Stimulated activated CD4-positive, alpha-beta T cell treated with anti-CD3 and anti-CD28 coated beads, TNF-alpha, amount 100 ng/mL, for 48 hours (primary cell): ENCODE measurements at places on chromosomes 13 and 19.

DNA sequence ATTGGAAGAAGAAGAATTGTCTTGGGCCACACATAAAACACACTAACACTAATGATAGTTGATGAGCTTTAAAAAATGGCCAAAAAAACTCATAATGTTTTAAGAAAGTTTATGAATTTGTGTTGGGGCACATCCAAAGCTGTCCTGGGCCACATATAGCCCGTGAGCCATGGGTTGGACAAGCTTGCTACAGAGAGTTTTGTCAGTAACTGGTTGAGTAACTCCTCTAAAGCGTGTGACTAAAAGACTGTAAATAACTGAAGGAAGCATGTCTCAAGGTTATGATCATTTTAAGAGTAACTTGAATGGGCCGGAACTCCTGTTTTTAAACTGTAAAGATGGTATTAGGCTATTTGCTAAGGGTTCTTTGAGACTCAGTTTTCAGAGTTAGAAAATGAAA, 118.0 kb downstream of the KL start:
- no peak for DNase-seq

- DNase-seq, result no peak
Observed at GRCh38 chr19:33403973-33404304, 30.4 kb downstream of the CEBPG start.

DNA sequence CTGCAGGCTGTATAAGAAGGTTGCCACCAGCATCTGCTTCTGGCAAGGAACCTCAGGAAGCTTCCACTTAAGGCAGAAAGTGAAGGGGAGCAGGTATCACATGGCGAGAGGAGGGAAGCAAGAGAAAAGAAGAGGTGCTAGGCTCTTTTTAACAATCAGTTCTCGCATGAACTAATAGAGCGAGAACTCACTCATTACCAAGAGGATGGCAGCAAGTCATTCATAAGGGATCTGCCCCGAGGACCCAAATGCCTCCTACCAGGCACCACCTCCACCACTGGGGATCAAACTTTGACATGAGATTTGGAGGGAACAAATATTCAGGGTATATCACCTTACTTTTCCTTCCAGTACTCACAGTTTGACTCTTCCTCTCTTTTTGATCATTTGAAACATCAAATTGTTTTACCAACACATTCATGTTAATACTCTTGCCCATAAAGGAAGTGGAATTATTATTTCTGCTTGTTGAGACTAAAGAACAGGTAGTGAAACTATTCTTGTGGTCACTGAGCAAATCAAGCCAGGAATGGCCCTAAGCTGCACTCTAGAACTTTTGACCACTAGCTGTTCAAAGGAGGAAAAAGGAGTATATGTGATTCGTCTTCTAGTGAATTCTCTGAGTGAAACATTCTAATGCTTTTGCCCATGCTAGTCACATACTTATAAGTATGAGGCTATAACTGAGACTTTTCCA, 45.0 kb downstream of the LACC1 start:
- DNase-seq, result no peak

- no peak for DNase-seq
Observed at GRCh38 chr13:99800011-99800410, 171.6 kb downstream of the ZIC5 start.

DNA sequence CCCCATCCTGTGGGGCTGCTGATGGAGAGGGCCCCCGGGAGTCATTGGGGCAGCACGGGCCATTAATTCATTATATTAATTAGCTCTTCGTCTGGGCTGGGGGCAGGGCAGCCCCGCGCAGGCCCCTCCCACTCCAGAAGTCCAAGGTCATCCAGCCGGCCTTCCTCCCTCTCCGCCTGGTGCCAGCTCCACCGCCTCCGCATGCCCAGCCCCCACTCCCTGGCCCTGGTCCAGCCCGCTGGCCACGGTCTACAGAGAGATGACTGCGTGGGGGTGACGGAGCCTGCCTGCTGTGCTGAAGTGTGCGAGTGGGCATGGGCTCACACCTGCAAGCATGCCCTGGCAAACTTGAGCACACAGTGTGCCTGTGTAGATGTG, 8.8 kb downstream of the IGLON5 start:
- no peak for DNase-seq

- no peak for DNase-seq
Observed at GRCh38 chr19:1063909-1064660, 2.9 kb upstream of the ARHGAP45 start.

GRCh38 chr19:4811328-4812131, 20.0 kb downstream of the TICAM1 start:
- DNase-seq, result peak; percentile 89

DNA sequence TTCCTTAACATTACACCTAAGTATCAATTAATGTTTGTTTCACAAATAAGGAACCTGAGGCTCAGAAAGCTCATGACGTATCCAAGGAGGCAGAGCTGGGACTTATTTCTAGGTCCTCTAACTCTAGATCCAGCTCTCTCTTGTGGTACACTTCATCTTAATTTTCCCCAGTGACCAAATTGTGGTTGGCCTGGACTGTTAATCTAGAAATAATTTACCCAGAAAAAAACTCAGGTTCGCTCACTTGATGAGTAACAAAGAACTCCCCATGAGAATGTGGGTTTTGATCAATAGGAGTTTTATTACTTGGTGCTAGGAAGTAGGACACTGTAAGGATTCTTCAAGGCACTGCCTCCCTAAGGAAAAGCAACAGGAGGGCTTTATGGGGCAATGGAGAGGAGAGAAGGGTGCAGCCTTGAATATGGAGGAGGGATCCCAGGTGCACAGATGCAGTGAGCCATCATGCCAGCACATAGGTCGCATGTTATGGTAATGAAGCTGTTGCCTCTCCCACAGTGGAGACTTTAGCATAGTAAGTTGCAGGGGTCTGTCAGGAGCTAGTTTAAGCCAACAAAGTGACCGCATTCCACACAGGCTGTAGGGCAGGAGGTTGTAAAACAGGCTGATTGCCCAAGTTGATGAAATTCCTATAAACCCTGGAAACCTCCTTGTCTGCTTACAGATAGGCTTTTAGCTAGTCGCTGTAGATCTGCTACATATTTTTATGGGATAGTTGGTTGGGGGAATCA, 14.7 kb downstream of the RAP2A start:
- DNase-seq, result no peak

- DNase-seq, result no peak
Observed at GRCh38 chr19:13298565-13299481, 148.6 kb downstream of the IER2 start.
